ENCODE measurements at places on chromosomes 1 and 21.

DNA sequence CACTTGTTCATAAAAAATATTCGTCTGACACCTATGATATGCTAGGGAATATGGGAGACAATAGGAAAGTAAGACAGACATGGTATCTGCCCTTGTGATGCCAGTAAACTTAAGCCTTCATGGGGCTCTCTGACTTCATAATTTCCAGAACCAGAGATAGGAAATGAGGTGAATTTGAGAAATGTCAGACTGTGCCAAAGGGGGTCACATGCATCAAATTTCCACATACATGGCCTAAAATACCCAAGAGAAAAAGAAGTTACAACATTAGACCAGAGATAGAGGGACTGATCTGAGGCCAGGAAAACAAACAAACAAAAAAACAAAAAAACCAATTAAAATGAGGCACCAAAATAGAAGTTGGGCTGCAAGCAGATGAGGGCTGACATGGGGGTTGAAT, 75.7 kb downstream of the DISC1 start:
- no peak for DNase-seq

GRCh38 chr1:157878059-157878458, 36.5 kb upstream of the CD5L start:
- no peak for DNase-seq

GRCh38 chr1:85297855-85298629, 21.6 kb upstream of the BCL10 start:
- DNase-seq, result peak; percentile 55

- DNase-seq, result no peak
Observed at GRCh38 chr1:55043011-55043410, 3.7 kb downstream of the PCSK9 start.

DNA sequence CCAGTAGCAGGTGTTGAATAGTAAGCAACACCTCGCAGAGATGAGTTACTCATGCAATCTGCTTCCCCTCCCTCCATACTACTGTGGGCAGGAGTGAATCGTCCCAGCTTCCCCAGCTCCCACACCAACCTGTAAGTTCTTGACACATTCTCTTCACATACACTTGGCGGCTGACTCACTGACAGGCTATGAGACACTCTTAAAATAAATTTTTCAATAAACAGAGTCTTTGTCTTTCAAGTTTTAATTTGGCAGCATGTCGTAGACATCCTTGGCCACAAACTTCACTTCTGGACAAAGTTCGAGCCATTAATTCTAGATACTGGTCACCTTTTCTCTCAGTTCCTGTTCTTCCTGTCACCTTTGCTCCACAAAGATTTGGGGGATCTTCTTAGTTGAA, 290.7 kb downstream of the TM2D1 start:
- no peak for DNase-seq
